Stimulated activated CD4-positive, alpha-beta T cell treated with anti-CD3 and anti-CD28 coated beads, Interleukin-4, amount 100 ng/mL, for 24 hours (primary cell): ENCODE measurements at places on chromosomes 11 and 22.
A peak's percentile ranks its signal among the peaks of the same experiment; 100 is the strongest.

- peak; percentile 68 for DNase-seq
Observed at GRCh38 chr22:31248138-31248745, 36.1 kb downstream of the LIMK2 start.

DNA sequence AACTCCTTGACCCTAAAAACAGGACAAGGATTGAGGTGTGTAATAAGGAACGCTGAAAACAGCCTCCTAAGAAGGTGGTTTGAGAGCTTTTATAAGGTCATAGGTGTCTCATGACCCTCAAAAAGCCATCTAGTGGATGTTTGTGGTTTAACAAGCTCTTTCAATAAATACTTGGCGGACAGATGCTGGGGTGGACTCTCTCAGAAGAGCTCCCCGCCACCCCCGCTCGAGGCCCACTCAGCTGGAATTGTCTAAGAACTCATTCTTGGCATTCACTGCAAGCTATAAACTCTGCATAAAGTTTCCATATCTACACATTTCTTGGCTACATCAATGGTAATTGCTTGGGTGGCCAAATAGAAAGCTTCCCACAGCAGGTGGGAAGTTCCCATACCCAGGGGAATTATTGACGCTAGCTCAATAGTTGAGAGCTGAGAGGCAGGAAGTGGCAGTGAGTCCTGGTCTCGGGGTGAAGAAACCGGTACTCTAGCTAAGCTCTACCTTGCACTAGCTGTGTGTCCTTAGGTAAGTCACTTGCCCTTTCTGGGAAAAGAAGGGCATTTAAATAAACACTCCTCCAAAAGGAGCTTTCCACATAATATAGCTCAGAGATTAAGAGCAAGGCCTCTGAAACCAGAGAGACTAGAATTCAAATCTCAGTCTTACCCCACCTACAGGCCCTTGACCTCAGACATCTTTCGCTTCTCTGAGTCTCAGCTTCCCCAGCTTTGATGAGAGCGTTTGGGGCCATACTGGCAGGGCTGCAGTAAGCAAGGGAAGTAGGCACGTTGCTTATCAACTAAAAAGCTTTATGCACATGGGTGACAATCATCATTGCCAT, 6.4 kb downstream of the MS4A15 start:
- no peak for DNase-seq

GRCh38 chr11:116972691-116973090, 125.5 kb downstream of the SIK3 start:
- no peak for DNase-seq

GRCh38 chr22:25111579-25112517, 87.8 kb upstream of the CRYBB3 start:
- no peak for DNase-seq

DNA sequence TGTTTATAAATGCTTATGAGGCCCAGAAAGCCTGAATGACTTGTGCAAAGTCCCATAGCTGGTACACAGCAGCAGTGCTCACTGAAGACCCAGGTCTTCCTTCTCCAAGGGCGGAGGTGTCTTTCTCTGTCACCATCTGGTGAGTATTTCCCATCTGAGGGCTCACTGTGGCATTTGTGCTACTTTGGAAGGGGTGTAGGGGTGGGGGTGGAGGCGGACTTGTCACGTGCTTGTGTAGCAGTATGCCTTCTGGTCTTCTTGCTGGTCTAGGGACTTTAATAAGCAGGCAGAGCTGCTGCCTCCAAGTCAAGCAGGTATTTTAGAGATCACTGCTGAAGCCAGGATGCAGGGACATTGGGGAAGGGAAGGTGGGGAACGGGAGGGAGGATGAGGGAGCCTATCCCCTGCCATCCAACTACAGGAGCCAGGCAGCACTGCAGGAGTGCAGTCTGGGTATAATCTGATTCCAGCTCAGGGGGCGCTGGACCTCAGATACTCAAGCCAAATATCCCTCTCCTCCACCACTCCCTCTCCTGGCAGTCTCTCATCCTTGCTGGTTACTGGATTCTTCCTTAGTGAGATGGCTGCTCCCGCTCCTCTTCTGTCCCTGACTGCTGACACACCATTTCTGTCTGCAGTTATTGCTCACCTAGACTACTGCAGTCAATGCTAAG, 3.4 kb downstream of the ABCC8 start:
- no peak for DNase-seq

DNA sequence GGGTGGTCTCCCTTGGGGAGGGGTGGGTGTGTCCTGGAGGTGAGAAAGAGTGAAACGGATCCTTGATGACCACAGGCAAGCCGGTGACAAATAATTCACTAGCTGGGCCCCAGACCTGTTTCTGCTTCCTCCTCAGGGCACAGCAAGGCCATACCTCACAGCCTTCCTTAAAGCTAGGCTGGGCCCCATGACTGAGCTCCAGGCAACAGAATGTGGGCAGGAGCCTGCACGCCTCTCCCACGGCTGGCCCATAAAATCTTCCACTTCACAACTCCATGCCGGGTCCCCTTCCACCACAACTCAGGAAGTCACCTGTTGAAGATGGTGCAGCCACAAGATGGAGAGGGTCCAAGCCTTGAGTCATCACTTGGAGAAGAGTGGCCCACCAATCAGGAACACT, 23.9 kb downstream of the SLC22A12 start:
- DNase-seq, result no peak

DNA sequence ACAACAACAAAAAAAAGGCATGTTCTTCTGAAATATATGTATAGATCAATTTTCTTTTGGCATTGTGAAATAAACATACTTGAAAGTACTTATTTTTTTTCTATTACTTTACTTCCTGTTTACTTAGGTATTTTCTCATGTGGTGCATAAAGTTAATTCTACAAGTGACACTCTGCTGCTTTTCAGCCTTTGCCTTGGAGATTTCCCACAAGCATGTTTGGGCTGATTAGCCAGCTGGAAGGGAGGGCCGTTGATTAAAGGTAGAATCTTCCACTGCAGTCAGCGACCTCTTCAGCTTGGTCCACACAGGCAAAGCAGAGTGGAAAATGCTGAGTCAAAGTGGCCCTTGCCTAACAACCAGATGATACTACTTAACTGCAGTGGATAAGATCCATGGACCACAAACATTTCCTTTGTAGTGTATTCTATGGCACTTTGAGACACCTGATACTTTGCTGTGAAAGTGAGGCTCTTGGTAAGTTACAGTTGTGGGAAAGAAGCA, 176.0 kb downstream of the ARHGAP42 start:
- DNase-seq, result no peak

DNA sequence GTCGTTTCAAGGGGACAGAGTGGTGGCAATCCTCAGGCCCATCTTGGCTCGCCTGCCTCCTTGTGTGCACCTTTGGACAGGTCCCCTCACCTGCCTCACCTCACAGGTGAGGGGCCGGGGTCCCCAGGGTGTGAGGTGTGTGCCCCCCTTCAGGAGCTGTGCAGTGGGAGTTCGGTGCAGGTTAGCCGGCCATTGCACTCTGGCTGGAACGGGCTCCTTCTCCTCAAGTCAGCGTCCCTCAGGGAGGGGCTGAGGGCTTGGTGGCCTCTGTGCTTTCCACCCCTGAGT, 269.1 kb downstream of the TBC1D22A start:
- DNase-seq, result no peak

- DNase-seq, result no peak
Observed at GRCh38 chr22:44326491-44326885, 13.7 kb upstream of the SHISAL1 start.

DNA sequence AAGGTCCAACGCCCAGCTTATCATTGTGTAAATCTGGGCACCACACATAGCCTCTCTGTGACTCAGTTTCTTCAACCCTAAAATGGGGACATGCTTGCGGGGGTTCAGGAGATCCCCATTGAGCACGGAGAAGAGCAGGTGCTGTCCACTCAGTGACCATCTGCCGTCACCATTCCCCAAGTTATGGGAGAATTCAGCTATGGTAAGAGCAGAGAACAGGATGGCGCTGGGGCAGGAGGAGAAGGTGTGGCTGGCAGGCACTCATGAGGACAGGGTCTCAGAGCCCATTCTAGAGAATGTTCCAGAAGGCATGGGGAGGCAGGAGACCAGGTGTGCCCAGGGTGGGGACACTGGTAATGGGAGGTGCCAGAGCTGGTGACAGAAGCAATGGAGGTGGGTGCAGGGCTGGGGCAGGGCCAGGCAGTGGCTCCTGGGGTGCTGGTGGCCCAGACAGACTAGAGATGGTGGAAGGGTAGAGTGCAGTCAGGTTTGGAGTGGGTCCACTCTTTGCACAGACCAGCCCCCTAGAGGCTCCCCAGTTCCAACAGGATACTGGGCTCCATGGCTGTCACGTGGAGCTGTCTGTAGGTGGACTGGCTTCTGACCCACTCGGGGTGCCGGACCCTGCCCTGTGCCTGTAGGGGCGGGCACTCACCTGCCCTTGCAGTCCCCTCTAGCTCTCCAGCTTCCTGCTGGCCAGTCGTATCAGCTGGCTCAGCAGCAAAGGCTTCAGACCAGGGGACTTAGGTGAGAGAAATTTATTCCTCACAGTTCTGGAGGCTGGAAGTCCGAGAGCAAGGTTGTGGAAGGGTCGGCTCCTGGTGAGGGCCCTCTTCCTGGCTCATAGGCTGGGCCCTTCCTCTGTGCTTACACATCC, 84.7 kb downstream of the CDKN1C start:
- no peak for DNase-seq

GRCh38 chr11:72643547-72643946, 30.7 kb downstream of the PDE2A start:
- DNase-seq, result no peak

DNA sequence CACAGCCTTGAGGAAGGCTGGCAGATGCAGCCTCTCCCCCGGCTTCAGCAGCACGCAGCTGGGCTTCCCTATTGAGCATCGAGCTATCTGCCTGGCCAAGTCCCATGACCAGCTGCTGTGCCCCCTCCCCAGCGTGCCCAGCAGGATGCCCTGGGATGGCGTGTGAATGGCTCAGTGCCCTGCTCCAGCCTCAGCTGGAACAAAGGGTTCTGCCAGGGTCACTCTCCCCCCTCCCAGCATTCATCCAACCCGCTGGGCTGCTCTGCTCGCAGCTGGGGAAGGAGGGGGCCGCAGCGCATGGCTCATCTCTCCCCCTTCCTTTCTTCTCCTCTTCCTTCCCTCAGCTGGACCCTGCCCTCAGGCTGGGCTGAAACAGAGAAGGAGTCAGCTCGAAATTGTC, 14.5 kb downstream of the LRP4 start:
- DNase-seq, result no peak

- DNase-seq, result no peak
Observed at GRCh38 chr11:16862726-16863125, 124.3 kb downstream of the C11orf58 start.

GRCh38 chr11:125221461-125221860, 56.9 kb downstream of the PKNOX2 start:
- no peak for DNase-seq

DNA sequence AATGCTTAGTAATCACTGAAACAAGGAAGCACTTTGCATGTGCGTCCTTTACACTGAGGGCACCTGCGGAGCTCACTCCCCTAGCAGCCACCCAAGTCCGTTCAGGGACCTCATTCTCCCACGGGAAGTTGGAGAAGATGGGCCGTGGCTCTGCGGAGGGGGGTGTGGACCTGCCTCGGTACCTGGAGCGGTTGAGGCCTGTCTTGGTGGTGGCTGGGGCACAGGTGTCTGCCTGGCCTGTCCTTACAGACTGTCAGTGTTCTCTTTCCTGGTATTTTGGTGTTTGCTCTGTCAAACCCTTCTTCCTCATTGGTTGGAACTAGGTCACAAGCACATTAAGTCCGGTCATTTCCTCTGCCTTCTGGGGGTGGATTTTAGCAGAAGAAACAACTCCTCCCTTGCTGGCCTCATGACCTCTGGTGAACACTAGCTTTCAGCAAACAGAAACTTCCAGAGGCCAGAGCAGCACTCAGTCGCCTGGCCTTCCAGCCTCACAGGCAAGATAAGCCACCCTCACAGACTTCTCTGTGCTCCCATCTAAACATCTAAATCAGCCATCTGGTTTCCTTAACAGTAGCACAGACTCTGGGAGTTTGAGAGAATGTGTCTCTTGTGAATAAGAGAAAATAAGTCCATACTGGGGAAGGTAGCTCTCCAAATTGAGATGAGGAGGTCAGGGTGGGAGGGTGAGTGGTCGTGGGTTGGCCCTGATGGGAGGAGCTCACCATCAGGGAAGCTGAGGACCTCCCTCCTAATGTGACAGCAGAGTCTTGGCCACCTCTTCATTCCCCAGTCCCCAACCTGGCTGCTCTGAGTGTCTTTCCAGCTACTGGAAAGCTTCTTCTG, 8.6 kb downstream of the SNAP29 start:
- DNase-seq, result no peak

DNA sequence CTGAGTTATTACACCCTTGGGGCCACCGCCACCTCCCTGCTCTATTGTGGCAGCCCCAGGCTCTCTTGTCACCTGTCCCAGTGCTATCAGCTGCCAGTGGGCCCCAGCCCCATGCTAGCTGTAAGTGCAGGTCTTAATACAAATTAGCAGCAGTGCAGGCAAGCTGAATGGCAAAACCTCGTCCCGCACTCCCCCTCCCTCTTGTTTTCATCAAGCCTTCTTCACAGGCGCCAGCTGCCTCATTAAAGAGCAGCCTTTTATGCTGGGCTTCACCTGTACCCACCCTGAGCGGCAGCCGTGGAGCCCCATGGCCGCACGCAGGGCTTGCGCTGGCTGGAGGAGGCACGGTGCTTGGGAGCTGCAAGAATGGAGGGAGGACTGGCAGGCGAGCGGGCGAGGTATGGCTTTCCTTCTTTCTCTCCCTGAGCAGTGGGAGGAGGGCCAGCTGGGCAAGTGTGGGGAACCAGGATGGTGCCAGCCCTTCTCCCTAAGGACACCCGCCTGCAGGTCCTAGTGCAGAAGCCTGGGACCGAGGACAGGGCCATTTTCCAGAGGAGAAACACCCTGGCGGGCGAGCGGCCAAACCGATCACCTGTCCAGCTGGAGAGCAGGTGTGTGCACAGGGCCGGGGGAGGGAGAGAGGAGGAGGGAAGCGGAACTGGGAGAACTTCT, 70.7 kb downstream of the FLI1 start:
- DNase-seq, result no peak
